ENCODE measurements at places on chromosomes 12 and 14.

DNA sequence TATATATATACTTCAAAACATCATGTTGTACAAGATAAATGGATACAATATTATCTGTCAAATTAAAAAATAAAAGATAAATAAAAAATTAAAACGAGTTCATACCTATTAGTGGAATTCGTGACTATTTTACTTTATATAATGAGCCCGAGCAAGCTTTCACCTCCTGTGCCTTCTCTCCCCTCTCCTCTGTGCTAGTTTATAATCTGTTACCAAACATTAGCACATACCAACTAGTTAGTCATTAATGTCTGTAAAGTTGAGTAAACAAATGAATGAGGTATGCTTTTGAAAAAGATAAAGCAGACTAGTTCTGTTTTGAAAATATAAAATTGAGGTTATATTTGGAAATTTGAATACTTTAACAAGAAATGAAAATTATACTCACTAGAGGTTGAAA, 84.0 kb downstream of the LRRC9 start:
- no peak for DNase-seq

DNA sequence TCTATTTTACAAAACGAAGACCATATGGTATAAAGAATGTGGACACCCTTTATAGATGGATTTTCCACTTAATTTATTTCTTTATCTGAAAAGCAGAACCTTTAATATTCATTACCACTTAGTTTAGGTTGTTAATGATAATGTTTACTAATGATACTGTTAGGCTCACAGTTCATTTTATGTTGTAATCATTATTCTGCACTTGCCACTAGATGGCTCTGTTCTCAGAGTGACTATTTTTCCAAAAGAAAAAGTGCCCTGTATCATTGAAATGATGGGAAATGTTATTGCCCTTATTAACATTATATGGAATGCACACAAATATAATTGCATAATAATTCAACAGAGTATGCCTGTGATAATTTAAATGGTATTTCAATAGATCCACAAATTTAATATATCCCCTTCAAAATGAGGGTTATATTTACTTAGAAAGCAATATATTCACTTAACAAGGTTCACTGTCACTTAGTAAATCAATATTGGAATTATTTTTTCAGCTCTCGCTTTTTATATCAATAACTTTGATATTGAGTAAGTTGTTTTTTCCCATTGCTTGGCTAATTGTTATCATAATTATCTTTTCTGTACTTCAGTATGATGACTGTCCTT, 95.7 kb downstream of the PDE3A start:
- DNase-seq: peak; percentile 11

- no peak for DNase-seq
Measured at GRCh38 chr12:27193854-27194544, 50.1 kb upstream of the STK38L start.

DNA sequence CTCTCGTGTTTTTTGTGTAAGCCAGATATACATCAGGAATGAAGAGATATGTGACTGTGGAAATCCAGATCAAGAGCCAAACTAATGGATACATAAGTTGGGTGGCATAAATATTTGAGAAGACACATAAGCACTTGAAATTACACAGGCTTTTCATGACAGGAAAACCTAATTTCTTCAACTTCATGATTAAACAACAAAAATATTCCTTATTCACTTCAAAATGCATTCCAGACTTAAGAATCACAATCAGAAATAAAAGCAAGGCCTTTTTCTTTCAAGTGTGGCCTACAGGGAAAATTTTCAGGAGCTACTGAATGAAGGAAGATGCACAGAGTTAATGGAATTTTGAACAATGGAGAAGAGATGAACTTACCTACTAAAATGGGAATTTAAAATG, 515.6 kb downstream of the FOXG1 start:
- DNase-seq: no peak

GRCh38 chr12:40999210-40999609, 188.9 kb upstream of the PDZRN4 start:
- DNase-seq: no peak

DNA sequence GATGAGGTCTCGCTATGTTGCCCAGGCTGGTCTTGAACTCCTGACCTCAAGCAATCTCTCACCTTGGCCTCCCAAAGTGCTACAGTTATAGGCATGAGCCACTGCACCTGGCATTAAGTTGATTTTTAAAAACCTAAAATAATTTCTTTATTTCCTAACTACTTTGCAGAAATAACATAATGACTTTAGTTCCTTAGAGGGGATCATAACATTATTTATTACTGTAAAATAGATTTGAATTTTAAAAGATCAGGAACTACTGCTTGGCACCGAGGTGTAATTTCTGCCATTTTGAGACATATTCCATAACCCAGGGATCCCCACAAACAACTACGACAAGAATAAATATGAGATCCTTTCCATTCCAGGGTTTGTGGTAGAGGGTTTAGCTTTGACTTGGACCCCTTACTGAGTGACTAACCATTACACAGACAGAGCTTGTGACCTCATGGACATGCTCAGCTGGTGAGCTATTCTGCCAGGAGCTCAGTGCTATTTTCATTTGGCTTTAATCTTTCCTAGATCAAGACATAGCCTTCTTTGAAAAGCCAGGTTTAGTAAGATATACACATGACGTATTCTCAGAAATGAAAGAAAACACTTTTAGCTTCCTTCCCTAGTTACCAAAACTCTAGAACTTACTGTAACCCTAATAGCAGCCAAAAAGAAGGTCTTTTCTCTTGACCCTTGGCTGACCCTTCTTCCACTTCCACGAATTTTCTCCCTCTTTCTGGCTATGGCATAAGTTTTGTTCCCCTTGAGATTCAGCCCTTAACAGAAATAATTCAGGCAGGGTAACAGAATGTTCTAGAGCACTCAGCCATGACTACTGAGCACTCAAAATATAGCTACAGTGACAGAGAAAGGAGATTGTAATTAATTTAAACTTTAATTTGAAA, 75.1 kb upstream of the NUDT4 start:
- DNase-seq: no peak

GRCh38 chr14:49880267-49881064, 12.4 kb upstream of the ARF6 start:
- DNase-seq: no peak

GRCh38 chr14:57875296-57875695, 9.4 kb upstream of the SLC35F4 start:
- DNase-seq: no peak

- no peak for DNase-seq
Measured at GRCh38 chr12:74171478-74171909, 366.1 kb upstream of the ATXN7L3B start.
